Mammary epithelial cell (primary cell): ENCODE measurements at places on chromosomes 12 and 14. TPM values are rescaled to one million over a fixed set of nuclear protein-coding genes. Genes with fewer than 3 reads are reported as not detected.

DNA sequence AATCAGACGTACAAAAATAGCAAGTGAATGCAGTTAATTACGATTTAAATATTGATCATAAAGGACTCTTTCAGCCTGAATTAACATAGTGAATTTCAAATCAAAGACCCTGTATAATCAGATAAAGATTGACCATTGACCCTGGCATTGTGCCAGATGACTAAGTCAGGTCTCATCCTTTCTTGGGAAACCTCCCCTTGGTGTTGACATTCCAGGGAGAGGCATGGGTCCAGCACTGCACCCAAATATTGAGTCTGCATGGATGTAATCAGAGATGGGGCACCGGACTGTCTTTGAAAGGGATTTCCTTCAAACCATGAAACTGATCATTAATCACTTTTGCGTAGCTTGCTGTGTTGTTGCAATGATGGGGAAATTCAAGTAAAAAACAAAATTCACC, 1138.2 kb downstream of the BCL11B start:
- DNase-seq = no peak

GRCh38 chr12:114013575-114014345, 47.6 kb upstream of the RBM19 start:
- DNase-seq = peak; percentile 1

The TMCC3 gene
- polyA plus RNA-seq = 9.3 TPM

GRCh38 chr12:88142610-88142991, 494 bp downstream of the TMTC3 start:
- peak; percentile 58 for DNase-seq
